Endothelial cell (in vitro differentiated cells): ENCODE measurements at places on chromosomes 16 and 17.

DNA sequence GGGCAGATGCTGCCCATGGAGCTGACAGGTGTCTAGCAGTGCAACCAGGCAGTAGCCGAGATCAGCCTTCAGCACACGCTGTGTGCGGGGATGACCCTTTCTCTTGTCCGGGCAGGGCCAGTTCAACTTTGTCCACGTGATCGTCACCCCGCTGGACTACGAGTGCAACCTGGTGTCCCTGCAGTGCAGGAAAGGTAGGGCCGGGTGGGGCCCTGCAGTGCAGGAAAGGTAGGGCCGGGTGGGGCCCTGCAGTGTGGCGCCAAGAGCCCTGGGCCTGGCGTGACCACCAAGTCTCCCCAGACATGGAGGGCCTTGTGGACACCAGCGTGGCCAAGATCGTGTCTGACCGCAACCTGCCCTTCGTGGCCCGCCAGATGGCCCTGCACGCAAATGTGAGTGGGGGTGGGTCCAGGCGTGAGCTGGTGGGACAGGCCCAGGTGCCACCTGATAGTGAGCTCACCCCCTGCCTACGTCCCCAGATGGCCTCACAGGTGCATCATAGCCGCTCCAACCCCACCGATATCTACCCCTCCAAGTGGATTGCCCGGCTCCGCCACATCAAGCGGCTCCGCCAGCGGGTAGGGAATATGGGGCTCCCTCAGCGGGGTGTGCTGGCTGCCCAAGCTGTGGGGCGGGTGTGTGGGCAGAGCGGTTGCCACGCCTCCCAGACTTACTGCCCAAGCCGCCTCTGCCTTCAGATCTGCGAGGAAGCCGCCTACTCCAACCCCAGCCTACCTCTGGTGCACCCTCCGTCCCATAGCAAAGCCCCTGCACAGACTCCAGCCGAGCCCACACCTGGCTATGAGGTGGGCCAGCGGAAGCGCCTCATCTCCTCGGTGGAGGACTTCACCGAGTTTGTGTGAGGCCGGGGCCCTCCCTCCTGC, 40.2 kb downstream of the TSC2 start:
- peaks cover 19% of the 10 kb centered on the region for H3K27me3 ChIP-seq
- no peak for DNase-seq
- peak overlapping the region; percentile 24 for H3K27ac ChIP-seq
- H3K4me3 ChIP-seq: no peak overlapping the region
- H3K36me3 ChIP-seq: peaks cover 4% of the 10 kb centered on the region
- no peaks in the 10 kb centered on the region for H3K4me1 ChIP-seq

GRCh38 chr17:74328487-74328886, 2.5 kb downstream of the KIF19 start:
- DNase-seq: no peak
- H3K27me3 ChIP-seq: peaks cover 12% of the 10 kb centered on the region
- H3K36me3 ChIP-seq: peaks cover 10% of the 10 kb centered on the region
- H3K4me1 ChIP-seq: peaks cover 51% of the 10 kb centered on the region
- H3K4me3 ChIP-seq: peak overlapping the region; percentile 52
- H3K27ac ChIP-seq: no peak overlapping the region

- no peak for DNase-seq
- no peaks in the 10 kb centered on the region for H3K36me3 ChIP-seq
- H3K27ac ChIP-seq: no peak overlapping the region
- H3K27me3 ChIP-seq: peaks cover 4% of the 10 kb centered on the region
Measured at GRCh38 chr16:15799851-15800495, 56.9 kb downstream of the MYH11 start.

- H3K36me3 ChIP-seq: peaks cover 38% of the 10 kb centered on the region
- H3K27me3 ChIP-seq: peaks cover 6% of the 10 kb centered on the region
- DNase-seq: no peak
- peak overlapping the region; percentile 51 for H3K4me3 ChIP-seq
- H3K27ac ChIP-seq: no peak overlapping the region
Measured at GRCh38 chr16:87412371-87412995, 20.3 kb downstream of the MAP1LC3B start.

- peaks cover 5% of the 10 kb centered on the region for H3K36me3 ChIP-seq
- DNase-seq: no peak
- no peak overlapping the region for H3K4me3 ChIP-seq
- H3K27me3 ChIP-seq: peaks cover 7% of the 10 kb centered on the region
- peaks cover 14% of the 10 kb centered on the region for H3K4me1 ChIP-seq
- no peak overlapping the region for H3K27ac ChIP-seq
Measured at GRCh38 chr16:50736448-50736847, 5.4 kb upstream of the CYLD start.

DNA sequence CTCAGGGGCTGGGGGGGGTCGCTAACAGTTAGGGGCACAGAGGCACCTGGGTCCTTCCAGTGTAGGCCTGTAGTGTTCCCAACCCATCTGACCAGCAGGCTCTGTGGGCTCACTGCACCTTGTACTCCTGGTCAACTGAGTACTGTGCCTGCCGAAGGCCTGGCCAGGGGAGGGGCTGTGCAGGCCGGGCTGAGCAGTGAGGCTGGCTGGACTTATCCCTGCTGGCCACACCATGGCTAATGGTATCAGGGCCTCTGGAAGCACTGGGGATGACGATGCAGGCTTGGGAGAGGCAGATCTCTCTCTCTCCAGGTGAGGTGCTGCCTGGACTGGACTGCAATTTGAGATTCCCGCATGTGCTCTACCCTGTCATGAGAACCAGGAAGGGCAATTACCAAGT, 58.9 kb upstream of the SDK2 start:
- no peak for DNase-seq
- no peaks in the 10 kb centered on the region for H3K4me1 ChIP-seq
- H3K27ac ChIP-seq: no peak overlapping the region
- H3K4me3 ChIP-seq: no peak overlapping the region
- no peaks in the 10 kb centered on the region for H3K36me3 ChIP-seq
